ENCODE measurements at places on chromosomes 11 and 22.

- no peak for DNase-seq
Measured at GRCh38 chr11:71491531-71491930, 35.5 kb upstream of the KRTAP5-7 start.

DNA sequence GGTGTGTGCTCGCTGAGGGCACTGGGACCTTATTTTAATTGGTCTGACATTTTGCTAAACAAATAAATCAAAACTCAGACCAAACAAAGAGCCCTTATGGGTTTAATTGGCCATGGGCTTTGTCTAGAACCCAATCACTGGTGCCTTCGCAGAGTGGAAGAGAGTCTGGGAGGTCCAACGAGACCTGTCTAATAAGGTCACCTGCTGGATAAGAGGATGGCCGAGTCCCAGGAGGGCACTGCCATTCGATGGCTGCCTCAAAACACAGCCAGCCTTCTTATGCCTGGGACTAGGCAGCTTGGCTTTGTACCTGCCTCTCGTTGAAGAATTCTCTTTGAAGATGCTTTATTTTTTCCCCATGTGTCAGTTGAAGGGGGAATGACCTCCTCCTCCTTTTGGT lies 171.1 kb downstream of the CEP164 start:
- no peak for DNase-seq

DNA sequence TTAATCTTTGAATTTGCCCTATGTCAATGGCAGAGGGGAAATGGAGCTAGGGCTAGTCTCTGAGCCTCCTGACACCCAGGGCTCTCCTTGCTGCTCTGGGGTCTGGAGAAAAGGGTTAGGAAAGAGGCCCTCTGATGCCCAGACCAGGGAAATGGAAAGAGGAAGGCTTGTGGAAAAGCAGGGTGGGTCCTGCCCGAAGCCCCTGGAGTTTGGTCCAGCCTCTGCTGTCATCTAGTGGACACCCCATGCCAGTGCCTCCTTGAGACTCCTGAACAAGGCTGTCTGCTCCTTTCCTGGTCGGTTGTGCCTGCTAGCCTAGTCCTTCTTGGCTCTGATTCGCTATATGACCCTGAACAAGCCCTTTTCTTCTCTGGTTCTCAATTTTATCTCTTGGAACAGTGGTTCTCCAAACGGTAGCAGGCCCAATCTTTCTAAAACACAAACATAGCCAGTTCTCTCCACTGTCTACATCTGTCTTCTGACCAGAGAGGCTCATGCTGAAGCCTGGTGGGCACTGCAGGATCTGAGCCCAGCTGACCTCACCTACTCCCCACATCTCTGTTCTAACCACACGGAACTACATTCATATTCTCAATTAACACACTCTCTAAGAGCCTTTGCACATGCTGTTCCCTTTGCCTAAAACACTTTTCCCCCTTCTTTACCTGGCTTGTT lies 8.8 kb upstream of the PLA2G3 start:
- peak; percentile 45 for DNase-seq

DNA sequence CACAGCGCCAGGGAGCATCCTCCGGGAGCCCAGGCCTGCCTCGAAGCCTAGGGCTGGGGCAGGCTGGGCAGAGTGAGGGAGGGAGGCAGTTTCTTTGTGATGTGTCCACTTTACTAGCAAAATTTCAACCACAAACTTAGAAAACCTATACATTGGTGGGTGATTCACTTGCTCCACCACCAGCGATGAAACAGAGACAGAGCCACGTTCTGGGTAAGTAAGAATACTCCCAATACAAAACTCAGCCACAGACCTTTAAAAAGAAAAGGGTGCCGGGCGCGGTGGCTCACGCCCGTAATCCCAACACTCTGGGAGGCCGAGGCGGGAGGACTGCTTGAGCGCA lies 22.3 kb downstream of the CDKN1C start:
- DNase-seq, result no peak

- DNase-seq, result no peak
Measured at GRCh38 chr11:33445761-33446161, 188.6 kb downstream of the HIPK3 start.

GRCh38 chr11:67022961-67023956 lies at the start of gene SYT12:
Gene SYT12 (plus strand): TSS chr11:67023134. CDS start chr11:67030145, 7,011 bp downstream.
- no peak for DNase-seq

DNA sequence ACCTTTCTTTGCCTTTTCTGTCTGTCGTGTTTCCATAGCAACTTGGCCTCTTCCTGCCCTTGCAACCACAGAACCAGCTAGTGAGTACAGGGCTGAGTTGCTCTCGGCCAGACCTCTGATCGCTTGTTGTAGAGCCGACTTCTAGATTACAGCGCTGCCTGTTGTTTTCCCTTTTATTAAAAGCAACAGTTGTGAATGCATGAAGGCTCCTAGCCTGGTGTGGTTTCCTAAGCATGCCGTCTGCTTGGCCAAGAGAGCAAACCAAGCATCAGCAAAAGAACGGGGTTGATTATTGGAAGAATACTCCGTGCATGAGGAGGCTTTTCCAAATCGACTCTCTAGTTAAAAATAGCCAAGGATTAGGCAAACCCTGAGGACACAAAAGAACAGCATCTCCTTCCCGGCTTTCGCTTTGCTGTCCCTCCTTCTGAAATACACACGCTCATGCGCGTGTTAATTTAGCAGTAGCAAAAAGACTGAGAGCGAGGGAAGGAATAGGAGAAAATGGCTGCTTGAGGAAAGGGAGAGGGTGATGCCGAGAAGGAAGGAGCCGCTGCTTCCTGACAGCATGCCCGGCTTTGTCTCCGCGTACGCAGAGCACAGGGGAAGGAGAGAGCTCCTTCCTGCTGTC lies 71.5 kb upstream of the TTC12 start:
- DNase-seq, result peak; percentile 3

GRCh38 chr22:44525941-44526778 lies 28.1 kb upstream of the RTL6 start:
- DNase-seq, result no peak

- no peak for DNase-seq
Measured at GRCh38 chr11:82889133-82890001, 10.9 kb downstream of the PRCP start.

GRCh38 chr11:128896356-128896755 lies 5.2 kb downstream of the KCNJ5 start:
- no peak for DNase-seq

DNA sequence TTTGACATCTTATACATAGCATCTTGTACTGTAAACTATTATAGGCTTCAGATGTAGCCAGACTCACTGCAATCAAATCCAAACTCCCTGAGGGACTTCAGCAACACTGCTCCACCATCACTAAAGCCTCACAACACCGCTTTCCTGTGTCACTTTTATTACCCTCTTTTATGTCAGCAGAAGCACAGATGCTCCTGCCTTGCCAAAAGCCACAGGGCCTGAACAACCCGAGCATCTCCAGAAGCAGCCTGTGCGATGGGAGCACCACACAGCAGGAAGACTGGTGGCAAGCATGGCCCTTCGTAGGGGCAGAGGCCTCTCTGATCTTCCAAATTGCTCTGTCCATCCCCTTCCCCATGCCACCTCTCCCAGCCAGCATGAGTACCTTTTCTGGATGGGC lies 22.9 kb downstream of the TMEM123 start:
- peak; percentile 26 for DNase-seq

- DNase-seq, result no peak
Measured at GRCh38 chr11:3153291-3153861, 11.7 kb downstream of the OSBPL5 start.

- DNase-seq, result peak; percentile 79
Measured at GRCh38 chr11:2092956-2093412, 46.2 kb downstream of the IGF2 start.

- no peak for DNase-seq
Measured at GRCh38 chr11:104365676-104366075, 201.7 kb upstream of the PDGFD start.

DNA sequence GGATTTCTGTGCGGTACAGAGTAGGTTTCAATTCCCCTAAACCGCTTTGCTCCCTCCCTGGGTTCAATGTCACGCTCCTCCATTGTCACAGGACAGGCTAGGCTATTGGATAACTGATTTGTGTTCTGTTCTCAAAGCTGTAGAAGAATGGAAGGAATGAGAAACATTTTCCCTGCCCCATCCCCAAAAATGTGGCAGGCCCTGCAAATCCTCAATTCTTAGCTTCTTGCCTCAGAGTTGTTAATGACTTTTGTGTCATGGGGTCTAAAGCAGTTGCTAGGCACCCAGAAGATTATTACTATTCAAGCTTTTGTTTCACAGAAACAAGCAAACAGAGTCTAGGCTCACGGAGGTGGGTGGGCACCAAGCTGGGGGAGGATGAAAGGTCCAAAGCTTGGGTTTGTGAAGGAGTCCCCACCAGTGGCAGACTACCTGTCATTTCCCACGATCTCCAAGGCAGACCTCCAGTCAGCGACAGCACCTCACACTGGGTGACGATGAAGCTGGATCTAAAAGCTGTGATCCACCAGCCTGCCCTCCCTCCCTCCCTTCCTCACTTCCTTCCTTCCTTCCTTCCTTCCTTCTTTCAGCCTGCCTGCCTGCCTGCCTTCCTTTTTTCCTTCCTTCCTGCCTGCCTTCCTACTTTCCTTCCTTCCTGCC lies 1080.2 kb downstream of the OPCML start:
- DNase-seq, result no peak

DNA sequence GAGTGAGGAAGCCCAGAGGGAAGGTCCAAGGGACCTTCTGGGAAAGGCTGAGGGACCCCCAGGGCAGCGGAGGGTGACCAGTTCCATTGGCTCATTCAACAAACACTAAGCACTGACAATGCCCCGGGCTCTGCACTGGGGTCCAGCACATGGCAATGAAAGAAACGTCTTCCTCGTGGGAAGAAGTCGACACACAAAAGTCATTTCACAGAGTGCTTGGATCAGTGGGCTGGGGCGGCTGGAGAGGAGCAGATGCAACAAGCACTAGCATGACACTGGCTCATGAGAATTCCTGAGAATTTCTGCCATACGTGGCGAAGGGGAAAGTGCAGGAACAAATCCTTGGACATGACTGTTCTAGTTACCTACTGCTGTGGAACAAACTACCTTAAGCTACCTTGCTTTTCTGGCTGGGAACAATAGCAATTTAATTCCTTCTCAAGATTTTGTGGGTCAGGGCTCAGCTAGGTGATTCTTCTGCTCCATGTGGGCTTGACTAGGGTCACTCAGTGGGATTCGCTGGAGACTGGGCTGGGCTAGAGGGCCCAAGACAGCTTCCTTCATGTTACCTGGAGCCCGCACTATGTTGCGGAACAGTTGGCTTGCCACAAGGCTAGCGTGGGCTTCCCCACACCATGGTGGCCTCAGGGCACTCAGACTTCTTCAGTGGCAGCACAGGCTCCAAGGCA lies 6.9 kb upstream of the STIP1 start:
- no peak for DNase-seq

- no peak for DNase-seq
Measured at GRCh38 chr22:33163815-33164214, 105.6 kb upstream of the SYN3 start.

- DNase-seq, result no peak
Measured at GRCh38 chr11:41116970-41117369, 342.5 kb downstream of the LRRC4C start.

DNA sequence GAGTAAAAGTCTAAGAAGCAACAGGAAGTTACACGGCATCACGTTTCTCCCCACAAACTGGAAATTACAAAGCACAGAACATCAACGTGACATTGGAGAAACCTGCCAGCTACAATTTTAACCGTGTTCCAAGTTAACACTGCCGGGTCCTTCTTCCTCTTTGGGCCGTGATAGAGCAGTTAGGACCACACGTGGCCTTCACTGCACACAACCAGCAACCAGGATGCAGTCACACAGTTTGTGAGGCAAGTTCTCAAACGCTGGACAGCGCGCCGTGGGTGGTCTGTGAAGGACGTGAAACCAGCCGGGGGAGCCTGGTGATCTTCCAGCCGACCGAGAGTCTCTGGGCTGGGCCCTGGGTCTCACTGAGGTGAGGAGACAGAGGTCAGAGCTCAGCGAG lies 14.6 kb downstream of the C11orf21 start:
- no peak for DNase-seq

DNA sequence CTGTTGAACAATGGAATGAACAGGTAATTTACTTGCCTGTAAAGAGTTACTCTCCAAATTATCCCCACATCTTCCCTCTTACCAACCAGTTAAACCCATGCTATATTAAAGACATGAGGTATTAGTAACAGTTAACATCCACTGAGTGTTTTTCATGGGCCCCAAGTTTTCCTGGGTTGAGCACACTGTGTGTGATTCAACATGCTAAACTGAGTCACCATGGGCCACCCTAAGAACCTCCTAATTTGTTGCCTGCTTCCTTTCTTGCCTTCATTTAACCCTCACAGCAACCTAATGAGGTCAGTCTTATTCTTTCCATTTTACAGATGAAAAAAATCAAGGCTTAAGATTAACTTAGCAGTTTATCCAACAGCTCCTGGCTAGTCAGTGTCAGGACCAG lies 51.0 kb downstream of the GALNT18 start:
- no peak for DNase-seq

DNA sequence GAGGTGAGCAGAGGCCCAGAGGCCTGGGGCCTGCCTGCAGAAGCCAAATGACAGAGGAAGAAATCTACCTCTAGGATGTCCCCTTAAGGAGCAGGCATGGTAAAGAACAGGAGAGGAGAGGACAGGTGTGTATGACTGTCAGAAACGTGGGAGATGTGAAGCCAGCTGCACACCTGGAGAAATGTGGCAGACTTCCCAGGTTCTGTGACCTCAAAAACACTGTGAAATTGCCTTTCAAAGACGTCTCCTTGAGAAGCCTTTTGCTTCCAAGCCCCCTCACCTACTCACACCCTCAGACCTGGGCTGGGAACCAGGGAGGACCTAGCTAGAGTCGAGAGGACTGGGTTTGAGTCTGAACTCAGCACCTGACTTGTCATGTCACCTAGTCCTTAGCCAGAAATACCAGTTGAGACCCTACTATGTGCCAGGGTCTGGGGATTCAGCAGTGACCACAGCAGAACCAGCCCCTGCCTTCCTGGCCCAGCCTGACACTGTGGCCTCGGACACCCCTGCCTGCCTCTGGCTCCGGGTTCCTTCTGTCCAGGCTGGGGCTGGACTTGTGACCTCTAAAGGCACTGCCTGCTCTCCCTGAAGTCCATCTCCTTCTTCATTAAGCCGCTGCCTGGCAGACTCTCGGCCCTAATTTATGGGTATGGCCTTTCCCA lies 5.6 kb downstream of the TPBGL start:
- no peak for DNase-seq

DNA sequence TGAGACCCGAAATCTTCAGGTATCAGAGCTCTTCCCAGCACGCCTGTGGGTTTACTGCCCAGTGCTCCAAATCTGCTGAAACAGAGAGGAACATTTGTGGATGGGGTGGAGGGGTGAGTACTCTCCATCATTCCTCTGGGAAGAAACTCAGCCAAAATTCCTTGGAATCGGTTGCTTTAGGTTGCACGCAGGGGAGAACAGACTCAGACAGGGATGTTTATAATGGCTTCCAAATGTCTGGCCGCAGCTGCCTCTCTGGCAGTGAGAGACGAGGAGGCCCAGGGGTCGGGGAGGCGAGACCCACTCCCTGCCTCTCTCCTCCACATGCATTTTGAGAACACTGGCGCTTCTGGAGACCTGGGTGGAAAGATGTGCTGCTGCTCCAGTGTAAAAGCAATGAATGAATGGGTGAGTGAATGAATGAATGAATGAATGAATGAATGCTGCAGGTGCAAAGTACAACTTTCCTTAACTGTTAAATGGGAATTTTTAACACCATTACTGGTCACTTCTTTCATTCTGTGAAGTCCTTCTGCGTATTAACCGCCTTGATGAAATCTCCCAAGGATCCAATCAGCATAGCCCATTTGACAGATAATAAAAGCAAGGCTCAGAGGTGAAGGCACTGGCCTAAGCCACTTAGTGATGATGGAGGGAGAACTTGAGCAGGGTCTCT lies 437.4 kb downstream of the MIAT start:
- DNase-seq, result no peak
